ENCODE measurements at places on chromosomes 6 and 20.

DNA sequence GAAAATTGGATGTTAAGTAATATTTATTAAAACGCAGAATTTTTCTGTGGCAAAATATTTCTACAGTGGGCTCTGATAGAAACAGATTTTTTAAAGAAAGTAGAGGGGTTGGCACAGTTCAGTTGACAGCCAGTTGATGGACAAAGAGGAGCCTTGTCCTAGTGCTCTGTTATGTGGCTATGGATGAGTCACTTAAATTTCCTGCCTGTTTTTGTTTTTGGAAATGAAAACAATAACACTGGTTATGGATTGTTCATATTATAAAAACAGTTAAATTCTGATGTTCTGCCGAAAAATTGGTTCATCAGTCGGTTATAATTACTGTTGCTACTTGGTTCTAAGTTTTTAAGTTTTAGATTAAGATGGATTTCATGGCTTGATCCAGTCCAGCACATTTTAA lies 42.8 kb downstream of the MYO6 start:
- DNase-seq = no peak

DNA sequence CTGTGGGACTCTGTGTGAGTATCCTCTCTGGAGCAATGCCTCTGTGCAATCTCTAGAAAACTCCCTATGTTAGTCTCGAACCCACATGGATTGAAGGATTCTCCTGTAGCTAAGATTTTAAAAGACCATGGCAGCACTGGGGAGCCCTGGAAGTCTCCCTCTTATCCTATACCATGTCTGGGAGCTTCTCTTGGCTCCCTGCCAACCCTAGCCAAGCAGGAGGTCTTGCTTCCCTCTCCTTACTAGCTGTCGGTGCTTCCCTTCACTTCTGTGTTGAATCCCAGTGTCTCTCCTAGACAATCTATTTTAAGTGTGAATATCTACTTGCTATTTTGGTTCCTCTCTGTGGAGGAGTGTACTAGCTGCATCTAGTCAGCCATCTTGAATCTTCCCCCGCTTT lies 118.8 kb upstream of the NRN1 start:
- DNase-seq = no peak

DNA sequence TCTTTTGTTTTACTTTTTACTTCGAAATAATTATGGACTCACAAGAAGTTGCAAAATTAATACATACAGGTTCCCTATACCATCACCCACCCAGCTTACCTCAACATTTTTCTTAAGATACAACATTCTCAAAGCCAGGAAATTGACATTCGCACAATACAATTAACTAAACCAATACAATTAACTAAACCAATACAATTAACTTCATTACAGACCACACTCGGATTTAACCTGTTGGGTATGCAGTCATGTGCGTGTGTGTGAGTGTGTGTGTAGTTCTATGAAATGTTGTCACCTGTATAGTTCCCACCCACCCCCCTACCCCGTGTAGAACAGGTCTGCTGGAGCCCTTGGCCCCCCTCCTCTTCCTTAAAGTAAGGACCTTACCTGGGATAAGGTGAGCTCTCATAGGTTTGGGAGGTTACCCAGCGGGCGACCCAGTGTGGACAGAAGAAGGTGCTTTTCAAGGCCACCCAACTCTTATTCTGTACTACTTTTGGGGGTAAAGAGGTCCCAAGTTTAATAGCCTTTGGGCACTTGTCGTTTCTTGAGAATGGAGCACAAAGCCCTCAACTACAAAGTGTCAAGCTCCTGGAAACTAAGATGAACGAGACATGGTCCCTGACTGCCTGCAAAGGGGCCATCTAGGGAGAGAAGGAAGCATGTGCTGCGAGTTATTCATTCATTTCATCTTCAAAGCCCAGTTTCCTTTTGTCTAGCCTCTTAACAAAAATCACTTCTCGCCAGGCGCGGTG lies 544 bp upstream of the STK38 start:
- no peak for DNase-seq

DNA sequence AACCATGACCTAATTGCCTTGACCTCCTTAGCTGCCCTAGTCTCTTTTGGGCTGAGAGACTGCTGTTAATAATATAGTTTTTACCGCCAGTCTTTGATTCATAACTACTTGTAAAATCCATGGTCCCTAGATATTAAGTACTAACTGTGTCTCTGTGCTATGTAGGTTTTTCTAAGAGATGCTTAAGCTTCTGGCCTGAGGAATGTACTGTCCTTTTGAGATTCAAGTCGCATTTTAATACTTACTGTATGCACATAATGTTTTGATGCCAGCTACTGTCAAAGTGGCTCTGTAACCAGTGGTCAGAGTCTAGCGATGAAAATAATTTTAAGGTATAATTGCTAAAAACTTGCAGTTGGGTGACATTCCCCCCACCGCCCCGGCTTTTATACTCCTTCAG lies 2.1 kb downstream of the AKAP12 start:
- DNase-seq = no peak

DNA sequence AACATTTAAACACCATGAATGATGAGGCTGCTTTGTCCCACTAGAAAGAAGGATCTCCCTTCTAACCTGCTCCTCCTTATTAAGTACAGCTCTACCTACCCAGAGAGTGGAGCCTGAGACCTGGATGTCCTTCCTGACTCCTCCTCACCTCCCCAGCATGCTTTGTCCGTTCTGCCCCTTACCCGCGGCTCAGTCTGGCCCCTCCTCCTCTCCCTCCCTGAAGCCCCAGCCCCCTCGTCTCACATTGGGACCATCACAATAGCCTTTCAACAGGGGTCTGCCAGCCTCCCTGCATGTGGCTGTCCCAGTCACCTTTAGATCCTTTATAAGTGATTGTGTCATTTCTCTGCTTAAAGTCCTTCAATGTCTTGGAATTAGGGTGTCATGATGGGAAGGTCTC lies 72.5 kb downstream of the DZANK1 start:
- DNase-seq = no peak

DNA sequence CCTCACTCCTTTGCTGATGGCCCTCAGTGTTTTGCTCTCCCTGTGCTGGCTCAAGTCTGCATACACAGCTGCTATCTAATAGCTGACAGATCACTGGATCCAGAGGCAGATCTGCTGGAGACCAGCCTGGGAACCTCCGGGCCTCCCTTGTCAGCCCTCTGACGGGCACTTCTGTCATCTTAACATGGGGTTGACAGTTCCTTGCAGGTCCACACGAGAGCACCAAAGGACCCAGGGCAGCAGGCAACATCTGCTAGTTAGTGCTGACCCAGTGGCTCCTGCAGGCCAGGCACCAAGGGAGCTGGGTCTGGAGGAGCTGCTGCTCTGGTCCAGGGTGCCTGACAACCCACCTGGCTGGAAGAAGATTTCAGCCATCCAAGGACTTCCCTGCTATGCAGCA lies 208.1 kb downstream of the UST start:
- DNase-seq = no peak

DNA sequence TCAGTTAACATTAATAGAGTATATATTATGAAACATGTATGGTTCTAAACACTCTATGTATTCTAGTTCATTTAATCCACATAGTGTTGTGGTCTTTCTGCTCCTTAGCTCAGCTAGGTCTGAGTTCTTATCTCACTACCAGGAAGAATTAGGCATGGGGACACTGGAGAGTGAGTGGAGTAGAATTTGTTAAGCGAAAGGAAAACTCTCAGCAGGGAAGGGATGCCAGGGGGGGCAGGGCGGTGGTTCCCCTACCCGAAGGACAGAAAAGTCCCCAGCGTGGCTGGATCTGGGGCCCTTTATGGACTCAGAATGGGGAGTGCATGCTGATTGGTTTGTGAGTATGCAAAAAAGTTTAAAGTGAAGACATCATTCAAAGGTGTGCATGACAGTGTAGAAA lies 727.5 kb downstream of the TBC1D32 start:
- no peak for DNase-seq

- DNase-seq = peak; percentile 83
Observed at GRCh38 chr6:139588734-139589593, 214.5 kb upstream of the CITED2 start.

- no peak for DNase-seq
Observed at GRCh38 chr6:33199687-33200218, 712 bp downstream of the RXRB start.

GRCh38 chr6:26389349-26389894 lies 6.5 kb downstream of the BTN2A2 start:
- no peak for DNase-seq

- no peak for DNase-seq
Observed at GRCh38 chr6:143807103-143807772, 35.9 kb upstream of the LTV1 start.

GRCh38 chr6:110643175-110643574 lies 166.8 kb upstream of the SLC22A16 start:
- no peak for DNase-seq

- DNase-seq = no peak
Observed at GRCh38 chr6:17457956-17458355, 64.6 kb downstream of the CAP2 start.

DNA sequence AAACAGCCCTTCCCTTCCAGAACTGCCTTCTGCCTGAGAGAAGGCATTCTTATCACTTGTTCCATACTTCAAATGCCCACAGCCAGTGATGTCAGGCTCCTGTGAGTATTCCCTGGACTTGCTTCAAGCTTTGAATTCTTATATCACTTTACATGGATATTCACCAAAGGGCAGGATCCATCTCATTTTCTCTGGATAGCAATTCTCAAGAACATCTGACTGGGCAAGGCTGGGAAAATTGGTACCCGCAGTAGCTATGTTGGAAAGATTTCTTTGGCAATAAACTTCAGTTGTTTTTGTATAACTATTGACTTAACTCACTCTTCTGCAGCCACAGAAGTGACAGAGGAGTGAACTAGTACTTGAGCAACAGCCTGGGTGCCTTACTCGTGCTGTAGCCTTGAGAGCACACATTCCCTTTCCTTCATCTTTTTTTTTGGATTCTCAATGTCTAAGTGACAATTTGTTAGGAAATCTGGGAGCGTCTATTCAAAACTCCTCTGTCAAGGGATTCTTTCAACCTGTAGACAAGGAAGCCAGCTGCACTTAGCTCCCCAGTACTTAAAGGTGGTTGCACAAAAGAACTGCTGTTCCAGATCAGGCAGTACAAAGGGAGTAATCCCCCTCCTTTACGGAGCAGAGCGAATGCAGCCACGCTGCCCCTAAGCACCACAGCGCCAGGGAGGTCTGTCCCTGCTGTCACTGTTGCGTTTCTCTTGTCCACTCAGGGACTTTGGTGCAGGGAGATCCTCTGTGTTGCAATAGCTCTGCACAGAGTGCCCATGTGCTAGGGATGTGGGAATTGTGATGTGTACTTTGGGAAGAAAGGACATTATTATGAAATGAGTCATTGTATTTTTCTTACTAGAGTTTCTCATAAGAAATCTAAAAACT lies 69.6 kb downstream of the JAG1 start:
- DNase-seq = peak; percentile 87

DNA sequence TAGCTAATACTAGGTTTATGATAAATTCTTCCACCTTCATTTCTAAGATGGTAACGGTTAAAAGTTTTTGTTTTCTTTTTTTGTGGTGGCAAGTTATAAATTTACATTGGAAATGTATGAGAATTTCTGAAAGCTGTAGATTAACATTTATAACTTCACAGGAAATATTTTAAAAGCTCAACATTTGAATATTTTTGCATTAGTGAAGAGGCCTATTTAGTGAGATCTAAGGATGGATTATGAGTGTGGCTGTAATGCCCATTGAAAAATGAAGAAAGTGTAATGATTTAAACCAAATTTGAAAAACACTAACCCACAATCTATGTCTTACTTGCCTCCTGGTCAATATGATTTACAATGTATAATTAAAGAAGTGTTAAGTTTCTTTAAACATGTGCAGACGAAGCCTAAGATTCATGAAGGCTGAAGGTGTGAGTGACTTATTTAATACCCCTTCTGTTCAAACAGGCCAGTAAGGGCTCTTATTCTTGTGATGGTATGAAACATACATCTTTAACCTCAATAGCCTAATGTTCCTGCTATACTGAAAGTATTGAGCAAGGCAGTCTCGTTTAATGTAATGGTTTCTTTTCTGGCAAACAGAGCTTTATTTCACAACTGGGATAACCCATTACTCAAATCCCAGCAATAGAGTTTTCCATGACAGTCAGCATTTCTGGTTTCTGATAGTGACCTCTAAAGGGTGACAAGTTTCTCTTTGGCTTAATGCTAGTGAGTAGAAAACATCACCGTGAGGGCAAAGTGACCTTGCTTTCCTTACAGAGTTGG lies 13.2 kb downstream of the HDGFL1 start:
- DNase-seq = peak; percentile 56

DNA sequence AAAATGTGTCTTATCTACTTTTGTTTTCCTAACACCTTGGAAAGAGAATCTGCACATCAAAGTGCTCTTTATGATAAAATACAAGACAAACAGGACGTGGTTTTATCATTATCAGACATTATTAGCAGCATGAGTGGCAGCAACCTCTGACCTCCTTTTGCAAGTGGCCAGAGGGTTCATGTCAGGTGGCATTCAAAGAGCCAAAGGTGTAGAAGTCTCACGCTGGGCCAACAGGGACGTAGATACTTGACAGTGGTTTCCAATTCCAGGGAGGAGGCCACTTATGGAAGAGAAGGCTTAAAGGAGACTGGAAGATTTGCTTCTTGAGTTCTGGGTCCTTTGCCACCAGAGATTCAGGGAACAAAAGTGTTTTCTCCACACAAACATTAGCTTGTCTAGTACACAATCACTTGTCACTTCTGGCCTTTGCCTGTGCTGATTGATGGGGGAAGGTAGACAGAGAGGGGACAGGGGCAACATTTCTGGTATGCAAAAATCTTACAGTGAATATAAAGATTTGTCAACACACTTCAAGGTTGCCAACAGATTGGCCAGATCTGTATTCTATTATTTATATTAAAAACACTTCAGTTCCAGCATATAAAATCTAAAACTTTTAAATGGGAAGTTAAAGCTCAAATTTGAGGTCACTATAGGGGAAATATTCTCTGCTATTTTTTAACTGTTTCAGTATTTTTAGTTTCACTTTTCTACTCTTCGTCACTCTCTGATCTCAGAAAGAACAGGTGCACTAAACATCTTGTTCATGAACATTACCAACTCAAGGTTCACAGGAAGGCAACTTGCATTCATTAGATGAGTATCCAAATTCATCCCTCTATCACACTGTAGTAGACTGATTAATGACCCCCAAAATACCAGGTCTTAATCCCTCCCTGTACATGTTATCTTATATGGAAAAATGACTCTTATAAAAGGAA lies 52.1 kb upstream of the FBXO30 start:
- DNase-seq = no peak
